ENCODE measurements at places on chromosomes 7 and 10.

GRCh38 chr7:133059263-133059662 is 22.6 kb downstream of the CHCHD3 start:
- DNase-seq, result no peak

DNA sequence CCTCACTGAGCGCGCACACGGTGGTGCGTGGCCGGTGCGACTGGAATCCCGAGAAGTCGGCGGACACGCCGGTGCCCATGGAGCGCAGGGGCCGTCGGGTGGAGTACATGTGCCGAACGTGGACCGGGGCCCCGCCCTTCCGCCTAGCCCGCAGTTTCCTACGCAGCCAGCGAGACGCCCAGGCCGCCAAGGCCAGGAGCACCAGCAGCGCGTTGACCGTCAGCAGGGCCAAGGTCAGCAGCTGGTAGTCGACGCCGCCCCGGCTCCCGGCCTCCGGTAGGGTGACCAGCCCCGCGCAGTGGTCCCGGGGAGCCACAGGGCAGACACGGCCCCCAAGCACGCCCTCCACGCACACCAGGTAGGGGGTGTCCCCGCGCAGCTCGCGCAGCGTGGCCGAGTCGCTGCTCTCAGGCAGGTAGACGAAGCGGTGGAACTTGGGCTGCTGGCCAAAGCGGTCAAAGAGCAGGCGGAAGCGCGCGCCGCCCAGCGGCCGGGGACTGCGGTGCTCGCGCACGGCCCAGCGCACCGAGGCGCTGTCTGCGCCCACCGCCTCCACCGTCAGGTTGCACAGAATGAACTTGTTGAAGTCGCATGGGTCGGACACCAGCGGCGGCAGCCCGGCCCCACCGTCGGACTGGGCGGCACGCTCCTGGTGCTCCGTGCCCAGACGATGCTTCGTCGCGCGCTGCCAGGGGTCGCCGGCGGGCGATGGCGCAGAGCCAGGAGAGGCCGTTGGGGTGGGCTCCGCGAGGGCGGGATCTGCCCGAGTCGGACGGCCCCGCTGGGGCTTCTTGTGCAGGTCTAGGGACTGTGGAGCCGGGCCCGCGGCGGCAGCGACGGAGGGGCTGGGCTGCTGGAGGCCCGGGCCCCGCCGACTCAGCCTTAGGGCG is 2.2 kb downstream of the TRIL start:
- no peak for DNase-seq

- no peak for DNase-seq
These were observed 631.9 kb downstream of the PARD3 start for GRCh38 chr10:34183016-34183796.

DNA sequence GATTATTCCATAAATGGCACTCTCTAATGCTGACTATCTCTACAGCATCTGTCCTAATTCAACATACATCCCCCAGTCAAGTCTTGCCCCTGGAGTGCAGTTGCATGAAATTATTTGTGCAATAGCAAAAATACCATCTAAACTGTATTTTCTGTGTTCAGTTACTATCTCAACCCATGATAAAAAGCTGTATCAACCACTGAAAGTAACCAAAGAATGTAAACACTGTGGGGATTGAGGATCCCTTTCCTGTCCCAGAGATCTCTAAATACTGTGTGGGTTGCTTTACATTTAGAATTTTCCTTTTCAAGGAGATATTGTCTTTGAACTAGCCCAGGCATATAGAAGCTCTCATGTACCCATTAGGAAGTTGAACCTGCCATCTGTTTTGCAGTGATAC is 23.9 kb upstream of the DGKI start:
- no peak for DNase-seq

DNA sequence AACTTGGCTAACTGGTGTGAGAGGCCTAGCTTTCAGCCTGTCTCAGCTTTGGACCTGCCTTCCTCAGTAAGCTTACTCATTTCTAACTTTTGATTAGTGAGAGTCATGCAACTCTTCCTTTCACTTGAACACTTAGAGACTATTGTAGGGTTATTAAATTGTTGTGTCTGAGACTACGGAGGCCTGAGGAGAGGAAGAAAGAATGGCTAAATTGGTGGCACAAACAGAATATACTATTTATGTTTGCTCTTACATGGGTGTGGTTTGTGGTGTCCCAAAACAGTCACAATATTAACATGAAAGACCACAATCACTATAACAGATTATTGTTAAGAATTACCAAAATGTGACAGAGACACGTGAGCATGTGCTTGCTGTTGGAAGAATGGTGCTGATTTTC is 82.1 kb downstream of the TRIM24 start:
- no peak for DNase-seq

GRCh38 chr7:99106411-99106810 is 37.5 kb downstream of the SMURF1 start:
- DNase-seq, result no peak

DNA sequence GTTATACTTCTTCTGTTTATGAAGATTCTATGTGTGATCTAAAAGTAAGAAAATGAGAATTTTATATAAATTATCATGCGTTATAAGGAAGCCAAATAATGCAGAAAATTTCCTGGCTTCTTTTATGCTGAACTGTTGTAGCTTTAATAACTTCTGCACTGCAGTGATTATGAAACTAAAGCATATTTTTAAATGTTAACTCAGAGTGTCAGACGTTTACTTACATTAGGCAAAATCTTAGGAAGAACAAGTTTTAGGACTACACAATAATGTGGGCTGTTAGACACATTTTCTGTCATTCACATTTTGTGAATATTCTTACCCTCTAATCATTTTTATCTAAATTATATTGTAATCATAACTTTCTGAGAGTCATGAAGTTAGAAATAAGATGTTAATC is 22.0 kb downstream of the GRM3 start:
- no peak for DNase-seq

GRCh38 chr7:4702961-4703512 is 20.9 kb downstream of the FOXK1 start:
- DNase-seq, result no peak

DNA sequence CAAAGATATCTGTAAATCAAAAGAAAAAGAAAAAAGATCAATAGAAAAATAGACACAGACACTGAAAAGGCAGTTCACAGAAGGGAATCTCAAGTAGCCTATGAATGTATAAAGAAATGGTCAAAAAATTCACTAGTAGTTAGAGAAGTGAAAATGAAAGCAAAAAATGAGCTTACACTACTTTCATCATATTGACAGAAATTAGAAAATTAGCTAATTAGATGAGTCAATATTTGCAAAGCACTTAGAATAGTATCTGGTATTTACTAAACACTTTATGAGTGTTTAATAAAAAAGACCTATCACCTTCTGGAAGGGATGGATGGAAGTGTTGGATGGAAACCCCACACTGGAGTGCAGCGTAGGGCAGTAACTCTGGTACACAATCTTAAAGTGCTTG is 1.7 kb upstream of the CFAP58 start:
- DNase-seq, result no peak

GRCh38 chr10:103396789-103397087 is 312 bp downstream of the PDCD11 start:
- no peak for DNase-seq

DNA sequence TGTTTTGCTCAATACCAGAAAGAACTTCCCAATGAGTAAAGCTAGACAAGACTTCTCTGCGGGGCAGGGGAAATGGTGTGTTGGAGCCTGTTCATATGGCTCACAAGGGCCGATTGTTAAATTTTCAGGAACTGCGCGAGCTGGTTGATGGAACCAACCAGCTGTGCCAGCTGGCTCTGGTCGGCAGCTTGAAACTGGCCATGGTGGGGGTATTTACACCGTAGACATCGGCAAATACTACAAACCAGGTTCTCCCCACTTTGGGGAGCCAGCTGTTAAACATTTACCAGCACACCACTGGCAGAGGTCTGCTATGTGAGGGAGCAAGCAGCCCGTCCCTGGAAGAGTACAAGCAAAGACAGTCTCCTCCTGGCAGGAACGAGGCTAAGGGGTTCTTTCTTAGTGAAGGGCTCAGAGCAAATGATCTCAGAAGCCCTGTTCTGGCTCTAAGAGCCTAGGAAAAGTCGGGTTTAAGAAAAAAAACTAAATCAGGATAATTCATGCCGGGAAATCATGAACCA is 8.8 kb upstream of the ZMIZ1 start:
- DNase-seq, result no peak

GRCh38 chr7:51066405-51066882 is 250.2 kb downstream of the COBL start:
- DNase-seq, result no peak

- DNase-seq, result no peak
These were observed 63.5 kb downstream of the FAM204A start for GRCh38 chr10:118278649-118279048.

- no peak for DNase-seq
These were observed 96.7 kb upstream of the PDCD4 start for GRCh38 chr10:110775020-110775375.

GRCh38 chr10:50614444-50615137 is 9.2 kb downstream of the SGMS1 start:
- DNase-seq, result no peak

GRCh38 chr10:67141300-67141699 is 215.5 kb downstream of the LRRTM3 start:
- DNase-seq, result no peak

GRCh38 chr7:5679813-5680473 is 101.5 kb downstream of the RNF216 start:
- no peak for DNase-seq

- DNase-seq, result no peak
These were observed 81.8 kb downstream of the TNS3 start for GRCh38 chr7:47500103-47500563.

GRCh38 chr7:98472521-98472954 is 71.6 kb upstream of the BAIAP2L1 start:
- DNase-seq, result no peak

DNA sequence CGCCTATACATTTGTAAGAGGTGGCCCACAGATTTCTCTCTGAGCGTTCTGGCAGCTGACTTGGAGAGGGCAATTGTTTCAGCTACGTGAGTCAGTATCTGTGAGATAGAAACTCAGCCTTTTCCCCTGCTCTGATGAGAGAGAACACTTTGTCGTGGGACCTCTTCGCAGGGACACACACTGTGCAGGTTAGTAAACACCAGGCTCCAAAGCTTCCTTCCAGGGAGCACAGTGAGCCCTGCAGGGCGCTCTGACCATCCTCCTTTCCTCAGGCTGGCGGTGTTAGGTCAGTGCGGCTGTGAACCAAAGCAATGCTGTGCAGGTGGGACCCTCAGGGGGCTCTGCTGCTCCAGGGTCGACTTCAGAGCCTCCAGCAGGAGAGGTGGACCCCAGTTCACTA is 152.2 kb upstream of the TCF7L2 start:
- no peak for DNase-seq

- DNase-seq, result no peak
These were observed 23.8 kb upstream of the FBXW4 start for GRCh38 chr10:101718690-101719275.

GRCh38 chr10:129402459-129402858 is 64.6 kb upstream of the MGMT start:
- no peak for DNase-seq

DNA sequence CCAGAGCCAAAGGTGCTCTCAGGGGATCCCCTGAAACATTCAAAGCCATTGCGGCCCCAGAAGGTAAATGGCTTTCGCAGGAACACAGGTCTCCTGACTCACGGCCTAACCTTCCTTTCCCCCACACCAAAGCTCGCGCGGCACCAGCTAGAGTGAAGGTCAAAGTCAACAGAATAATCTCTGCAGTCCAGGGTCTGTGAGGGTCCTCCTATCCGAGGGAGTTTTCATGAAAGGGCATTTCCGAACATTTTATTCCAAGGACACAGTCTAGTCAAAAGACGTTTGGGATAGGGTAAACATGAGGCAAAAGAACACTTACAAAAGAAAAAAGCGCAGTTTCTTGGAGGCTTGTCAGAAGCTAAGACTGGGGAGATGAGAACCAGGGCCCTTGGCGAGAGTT is 559 bp upstream of the STEAP2 start:
- no peak for DNase-seq

DNA sequence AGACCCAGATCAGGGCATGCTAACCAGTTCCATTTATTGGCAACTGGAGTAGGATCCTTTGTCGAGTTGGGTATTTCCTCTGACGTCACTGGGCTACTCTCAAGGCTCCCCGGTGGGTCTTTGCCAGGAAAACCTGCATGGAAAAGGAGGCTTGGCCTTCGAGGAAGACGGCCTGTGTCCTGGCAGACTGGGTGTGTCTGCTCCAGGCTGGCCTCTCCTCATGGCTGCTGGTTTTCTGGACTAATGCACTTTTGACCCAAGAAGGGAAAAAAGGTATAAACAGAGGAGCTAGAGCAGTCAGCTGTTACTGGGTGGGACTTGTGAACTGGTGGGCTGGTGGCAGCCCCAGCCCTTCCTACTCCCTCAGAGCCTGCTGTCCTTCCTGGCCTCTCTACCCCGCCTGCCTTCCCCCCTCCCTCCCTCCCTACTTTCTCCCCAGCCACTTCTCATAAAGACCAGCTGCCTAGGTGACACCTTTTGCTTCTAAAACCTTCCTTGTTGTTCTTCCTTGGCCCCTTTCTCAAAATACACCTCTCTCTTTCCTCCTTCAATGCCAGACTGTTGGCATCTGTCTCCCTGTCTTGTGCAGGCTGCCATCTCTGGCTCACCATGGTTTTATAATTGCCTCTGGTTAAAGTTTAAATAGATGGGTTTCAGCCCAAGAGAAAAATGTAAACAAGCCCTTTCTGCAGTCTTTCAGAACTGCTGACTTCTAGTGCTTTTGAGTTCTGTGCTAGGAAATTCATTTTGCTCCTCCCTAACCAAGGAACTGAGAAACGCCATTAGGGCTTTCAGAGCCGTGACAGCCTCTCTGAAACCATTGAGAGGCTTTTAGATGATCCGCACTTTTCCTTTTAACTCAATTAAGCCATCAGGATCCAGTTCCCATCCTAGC is 101.8 kb upstream of the MKLN1 start:
- no peak for DNase-seq

GRCh38 chr7:121163699-121164098 is 165.1 kb upstream of the WNT16 start:
- no peak for DNase-seq

- DNase-seq, result no peak
These were observed 13.0 kb upstream of the AP5Z1 start for GRCh38 chr7:4762121-4763055.

DNA sequence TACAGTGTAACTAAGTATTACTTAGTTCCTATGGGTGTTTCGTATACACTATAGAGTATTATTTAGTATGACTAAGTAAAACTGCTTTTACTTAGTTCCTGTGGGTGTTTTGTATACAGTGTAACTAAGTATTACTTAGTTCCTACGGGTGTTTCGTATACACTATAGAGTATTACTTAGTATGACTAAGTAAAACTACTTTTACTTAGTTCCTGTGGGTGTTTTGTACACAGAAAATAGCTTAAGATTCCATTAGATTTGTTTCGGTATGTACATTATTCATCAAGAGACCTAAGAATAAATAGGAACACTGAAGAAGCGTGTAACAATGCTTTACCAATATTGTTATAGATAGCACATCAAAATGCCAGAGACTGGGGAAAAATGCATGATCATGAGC is 25.0 kb downstream of the IGF2BP3 start:
- no peak for DNase-seq
